Amniotic epithelial cell (primary cell): ENCODE measurements at places on chromosomes 6 and 20.

- DNase-seq = no peak
Observed at GRCh38 chr20:22555791-22556564, 28.4 kb downstream of the FOXA2 start.

GRCh38 chr20:64146936-64147477, 17.2 kb upstream of the MYT1 start:
- no peak for DNase-seq

- no peak for DNase-seq
Observed at GRCh38 chr6:90218959-90219208, 77.8 kb downstream of the BACH2 start.

GRCh38 chr20:1721687-1722512, 64.3 kb upstream of the SIRPG start:
- no peak for DNase-seq

DNA sequence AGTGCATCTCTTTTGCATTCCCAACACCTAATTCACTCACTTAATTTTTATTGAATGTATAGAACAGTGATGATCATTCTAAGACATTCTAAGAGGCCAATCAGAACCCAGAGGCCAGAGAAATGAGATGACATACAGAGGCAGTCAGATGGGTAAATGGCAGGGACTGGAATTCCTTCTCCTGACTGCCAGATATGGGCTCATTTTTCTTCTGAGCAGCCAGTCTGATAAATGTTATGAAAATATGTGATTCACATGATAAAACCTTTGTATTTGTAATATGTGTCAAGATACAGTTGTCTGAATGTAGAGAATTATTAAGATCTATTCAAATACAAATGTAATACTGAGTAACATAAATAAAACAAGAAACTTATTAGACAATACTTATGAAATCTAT, 277.8 kb downstream of the EPM2A start:
- DNase-seq = peak; percentile 7

DNA sequence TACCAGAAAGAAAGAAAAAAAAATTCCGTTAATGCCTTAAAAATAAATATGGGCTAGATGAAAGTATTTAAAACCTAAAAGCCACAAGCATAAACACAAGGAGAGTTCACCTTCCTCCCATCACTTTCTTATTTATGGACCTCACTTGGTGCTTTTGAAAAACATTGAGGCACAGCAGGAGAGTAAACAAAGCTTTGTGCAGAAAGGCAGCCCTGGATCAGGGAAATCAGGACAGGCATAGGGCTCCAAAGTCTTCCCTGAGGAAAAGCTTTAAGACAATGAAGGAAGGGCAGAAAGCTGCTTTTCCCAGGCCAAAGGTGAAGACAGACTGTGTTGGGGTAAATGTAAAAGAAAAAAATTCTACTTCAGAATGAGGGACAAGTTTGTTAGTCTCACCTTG, 207.9 kb downstream of the CLVS2 start:
- no peak for DNase-seq

GRCh38 chr20:35616465-35617396, 1.1 kb downstream of the SPAG4 start:
- DNase-seq = peak; percentile 99

DNA sequence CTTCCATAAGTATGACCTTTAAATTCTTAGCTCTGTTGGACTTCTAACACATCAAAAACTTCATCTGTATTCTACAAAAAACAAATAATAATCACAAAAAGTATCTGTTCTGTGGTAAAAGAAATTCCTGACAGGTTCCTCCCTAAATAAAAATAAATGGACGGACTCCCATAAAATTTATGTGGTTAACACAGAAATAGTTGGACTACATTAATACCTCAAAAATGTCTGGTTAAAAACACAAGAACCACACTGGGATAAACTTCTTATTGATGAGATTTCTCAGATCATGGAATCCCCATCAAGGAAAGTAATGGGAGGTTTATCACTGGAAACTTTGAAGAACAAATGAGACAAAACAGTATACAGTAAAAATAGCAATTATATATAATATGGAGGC, 172.4 kb downstream of the MOXD1 start:
- DNase-seq = peak; percentile 67

GRCh38 chr6:37048851-37049757, 43.6 kb downstream of the FGD2 start:
- DNase-seq = peak; percentile 67
